ENCODE measurements at places on chromosomes 1 and 21.

DNA sequence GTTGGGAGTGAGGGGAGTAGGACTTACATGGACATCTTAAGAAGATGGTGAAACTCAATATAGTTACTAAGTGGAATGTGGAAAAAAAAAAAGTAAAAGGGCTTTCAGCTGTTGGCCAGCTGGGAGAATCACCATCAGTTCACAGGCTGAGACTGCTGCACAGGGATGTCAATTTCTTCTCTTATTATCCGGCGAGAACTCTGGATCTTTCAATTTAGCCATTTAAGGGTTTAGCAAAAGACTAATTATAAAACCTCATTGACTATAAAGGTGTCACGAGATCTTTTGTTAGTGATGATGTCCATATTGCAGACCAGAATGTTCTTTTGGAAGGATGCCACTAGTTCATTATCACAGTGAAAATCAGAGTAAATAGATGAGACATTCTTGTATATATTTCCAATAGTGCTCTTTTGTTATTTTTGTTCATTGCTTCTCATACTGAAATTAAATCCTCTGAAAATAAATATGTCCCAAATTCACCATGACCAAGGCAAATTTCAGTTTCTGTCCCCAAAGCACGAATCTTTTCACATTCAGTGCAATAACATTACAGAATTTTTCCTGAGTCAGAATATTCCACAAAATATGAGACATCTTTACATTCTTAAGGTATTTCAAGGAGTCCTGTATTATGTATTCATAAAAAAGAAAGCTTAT is 266.1 kb downstream of the DNM3 start:
- DNase-seq, result no peak

DNA sequence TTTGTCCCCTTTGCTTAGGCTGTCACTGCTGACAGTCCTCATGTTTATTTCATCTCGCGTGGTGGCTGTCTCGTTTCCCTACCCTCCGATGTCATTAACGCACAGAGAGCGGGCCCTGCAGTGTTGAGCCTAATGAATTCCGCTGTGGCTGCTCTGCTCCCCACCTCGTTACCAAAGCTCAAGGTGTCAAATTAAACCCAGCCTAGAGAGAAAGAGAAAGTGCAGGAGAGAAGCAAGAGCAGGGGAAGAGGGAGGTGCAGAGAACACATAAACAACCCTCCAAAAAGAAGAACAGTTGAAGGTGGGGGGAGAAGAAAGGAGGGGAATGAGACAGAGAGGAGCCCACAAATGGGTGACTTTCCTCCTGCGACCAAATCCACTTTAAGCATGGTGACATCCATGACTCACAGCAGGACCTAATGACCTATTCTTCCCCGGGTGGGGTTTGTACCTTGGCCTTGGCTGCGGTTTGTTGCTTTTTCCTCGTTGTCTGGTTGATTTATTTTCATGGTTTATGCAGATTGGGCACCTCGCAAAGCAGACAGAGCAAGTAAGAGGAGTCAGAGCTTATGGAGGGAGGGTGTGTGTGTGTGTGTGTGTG is 92.5 kb downstream of the PBX1 start:
- DNase-seq, result no peak

DNA sequence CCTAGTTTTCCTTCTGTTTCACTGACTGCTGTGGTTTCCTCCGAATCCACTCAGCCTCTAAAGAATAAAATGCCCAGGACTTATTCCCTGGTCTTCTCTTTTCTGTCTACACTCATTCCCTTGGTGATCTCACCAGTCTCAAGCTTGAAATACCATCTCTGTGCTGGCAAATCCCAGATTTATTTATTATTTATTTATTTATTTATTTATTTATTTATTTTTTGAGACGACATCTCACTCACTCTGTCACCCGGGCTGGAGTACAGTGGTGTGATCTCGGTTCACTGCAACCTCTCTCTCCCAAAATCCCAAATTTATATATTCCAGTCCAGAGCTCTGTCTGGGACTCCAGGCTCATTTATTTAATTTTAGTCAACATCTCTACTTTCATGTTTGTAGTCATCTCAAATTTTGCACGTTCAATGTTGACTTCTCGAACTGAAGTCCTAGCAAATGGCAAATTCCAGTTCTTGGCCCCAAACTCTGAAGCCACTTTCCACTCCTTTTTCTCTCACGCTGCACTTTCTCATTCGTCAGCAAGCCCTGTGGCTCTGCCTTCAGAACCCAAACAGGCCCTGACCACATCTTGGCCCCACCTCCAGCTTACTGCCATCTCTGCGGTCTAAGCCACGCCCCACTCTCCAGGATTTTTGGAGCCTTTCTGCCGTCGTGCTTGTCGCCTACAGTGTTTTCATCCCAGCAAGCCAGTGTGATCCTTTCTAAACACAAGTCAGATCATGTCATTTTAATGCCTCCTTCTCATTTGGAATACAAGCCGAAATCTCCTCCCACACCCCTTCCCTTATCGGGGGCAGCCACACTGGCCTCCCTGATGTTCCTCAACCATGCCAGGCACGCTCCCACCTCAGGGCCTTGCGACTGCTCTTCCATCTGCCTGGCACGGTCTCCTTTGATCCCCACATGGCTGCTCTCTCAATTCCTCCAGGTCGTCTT is 14.2 kb upstream of the TENT5B start:
- DNase-seq, result no peak

DNA sequence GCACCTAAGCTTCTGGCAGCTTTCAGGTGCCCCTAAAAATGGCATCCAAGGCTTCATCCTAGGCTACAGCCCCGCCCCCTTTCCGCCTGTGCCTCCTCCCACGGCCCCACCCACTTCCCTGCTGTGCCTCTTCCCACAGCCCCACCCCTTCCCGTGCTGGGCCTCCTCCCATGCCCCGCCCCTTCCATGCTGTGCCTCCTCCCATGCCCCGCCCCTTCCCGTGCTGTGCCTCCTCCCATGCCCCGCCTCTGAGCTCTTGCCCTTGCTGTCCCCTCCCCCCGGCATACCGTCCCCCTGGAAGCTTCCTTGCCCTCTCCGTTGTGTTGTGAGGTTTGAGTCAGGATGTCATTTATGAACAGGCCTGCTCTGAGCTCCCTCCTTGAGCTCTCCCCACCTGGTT is 228.5 kb upstream of the AJAP1 start:
- DNase-seq, result no peak

GRCh38 chr1:25732821-25733220 is 67.2 kb upstream of the SELENON start:
- no peak for DNase-seq

DNA sequence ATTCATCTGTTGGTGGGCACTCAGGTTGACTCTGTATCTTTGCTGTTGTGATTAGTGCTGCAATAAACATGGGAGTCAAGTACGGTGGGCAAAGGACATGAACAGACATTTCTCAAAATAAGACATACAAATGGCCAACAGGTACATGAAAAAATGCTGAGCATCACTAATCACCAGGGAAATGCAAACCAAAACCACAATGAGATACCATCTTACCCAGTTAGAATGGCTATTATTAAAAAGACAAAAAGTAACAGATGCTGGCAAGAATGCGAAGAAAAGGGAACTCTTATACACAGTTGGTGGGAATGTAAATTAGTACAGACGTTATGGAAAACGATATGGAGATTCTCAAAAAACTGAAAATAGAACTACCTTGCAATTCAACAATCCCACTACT is 98.9 kb downstream of the TMEM53 start:
- no peak for DNase-seq

DNA sequence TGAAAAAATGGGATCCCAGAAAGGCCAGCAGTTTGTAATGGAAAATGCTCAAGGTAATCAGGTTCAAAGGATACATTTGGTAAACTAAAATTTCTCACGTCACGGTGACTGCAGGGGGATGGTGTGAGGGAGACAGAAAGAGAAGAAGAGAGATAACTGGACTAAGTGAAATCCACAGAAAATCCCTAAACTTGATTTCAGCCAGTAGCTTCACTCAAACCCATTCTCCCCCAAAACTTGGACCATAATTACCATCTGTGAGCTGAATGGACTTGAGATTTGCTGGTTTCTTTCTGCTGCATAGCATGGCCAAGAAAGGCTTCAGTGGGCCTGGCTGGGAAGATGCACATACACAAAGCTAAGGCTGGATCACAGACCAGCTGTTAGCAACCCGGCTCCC is 155.4 kb upstream of the LMO4 start:
- DNase-seq, result no peak

DNA sequence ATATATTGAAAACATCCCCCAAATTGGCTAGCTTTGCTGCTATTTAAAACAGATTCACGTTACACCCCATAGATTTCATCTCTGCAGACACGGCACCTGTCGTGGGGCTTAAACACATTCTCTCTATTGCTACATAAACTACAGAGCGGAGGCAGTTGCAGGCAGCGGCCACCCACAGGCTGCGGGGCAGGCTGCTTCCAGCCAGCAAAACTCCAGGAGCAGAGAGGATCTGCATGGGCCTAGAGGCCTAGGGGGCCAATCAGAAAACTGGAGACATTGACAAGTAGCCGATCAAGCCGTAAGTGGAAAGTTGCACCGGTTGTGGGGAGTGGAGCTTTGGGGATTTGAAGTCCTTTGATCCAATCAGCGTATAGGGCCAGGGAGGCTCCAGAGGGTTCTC is 129.0 kb upstream of the KLHDC7A start:
- DNase-seq, result no peak

DNA sequence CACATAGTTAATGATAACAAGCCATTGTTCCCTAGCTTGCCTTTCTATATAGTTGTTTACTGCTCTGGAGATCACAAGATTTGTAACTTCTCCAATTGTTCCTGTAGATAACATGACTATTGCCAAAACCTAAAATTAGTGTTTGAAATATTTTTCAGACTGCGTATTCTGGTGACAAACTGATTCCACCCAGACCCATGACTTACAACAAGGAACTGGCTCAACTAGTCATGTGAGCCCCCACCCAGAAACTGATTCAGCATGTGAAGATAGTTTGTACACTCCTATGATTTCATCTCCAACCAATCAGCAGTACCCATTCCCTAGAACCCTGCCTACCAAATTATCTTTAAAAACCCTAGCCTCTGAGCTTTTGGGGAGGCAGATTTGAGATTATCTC is 131.4 kb upstream of the BCL9 start:
- DNase-seq, result no peak

DNA sequence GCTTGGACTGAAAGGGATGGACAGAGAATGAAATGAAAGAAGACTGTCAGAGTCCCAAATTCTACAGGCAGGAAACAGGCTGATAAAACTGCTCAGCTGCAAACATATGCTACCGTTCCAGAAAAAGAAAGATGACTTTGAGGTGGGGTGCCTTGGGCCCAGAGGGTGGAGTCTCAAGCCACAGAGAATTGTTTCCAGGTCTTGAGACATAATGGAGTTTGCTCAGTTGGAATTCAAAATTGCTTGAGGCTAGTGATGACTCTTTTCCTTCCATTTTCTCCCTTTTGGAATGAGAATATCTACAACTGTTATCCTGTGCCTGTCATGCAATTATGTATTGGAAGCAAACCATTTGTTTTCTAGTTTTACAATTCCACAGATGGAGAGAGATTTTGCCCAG is 23.6 kb upstream of the PSEN2 start:
- DNase-seq, result no peak

- DNase-seq, result no peak
Measured at GRCh38 chr1:10200620-10201019, 9.8 kb upstream of the KIF1B start.

DNA sequence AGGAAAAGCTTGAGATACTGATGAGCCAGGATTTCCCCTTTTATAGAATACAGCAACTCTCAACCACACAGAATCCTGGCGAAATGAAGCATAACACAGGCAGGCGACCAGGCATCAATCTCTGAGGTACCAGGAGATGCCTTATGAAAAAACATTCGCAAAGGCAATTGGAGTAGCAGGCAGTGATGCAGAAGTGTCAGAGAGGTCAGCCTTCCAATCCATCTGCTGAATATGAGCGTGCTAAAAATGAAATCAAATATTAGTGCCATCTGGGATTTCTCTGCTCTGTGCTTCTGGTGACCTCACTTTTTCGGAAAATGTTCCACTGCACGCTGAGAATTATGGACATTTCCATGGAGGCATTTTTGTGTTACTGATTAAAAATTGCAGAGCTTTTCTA is 258.8 kb downstream of the VAV3 start:
- DNase-seq, result no peak
